Activated T-cell treated with anti-CD3 and anti-CD28 coated beads for 48 hours (primary cell): ENCODE measurements at places on chromosomes 2 and 18.

DNA sequence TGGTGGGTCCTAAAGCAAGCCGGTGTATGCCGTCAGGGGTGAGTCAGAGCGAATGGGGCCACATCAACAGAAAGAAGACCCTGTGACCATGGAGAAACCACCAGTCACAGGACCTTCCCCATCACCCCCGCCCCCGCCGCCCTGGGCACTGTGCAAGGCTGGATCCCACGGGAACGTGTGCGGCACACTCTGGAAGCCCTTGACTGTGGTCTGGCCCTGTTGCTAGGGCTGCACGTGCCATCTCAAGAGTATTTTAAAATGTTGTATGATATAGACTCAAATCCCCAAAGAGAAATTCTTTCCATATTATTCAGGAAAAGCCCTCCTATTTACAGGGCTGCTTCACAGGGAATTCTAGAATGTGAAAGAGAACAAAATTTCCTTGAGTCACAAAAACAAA lies 174.8 kb downstream of the BCL2 start:
- no peak for DNase-seq

- no peak for DNase-seq
Measured at GRCh38 chr2:217160978-217161973, 301.4 kb upstream of the TNP1 start.

GRCh38 chr2:8543383-8544170 lies 138.3 kb upstream of the ID2 start:
- peak; percentile 77 for DNase-seq

- DNase-seq: no peak
Measured at GRCh38 chr18:7645756-7646155, 78.6 kb downstream of the PTPRM start.

- DNase-seq: no peak
Measured at GRCh38 chr18:56309104-56309503, 329.3 kb downstream of the TXNL1 start.

DNA sequence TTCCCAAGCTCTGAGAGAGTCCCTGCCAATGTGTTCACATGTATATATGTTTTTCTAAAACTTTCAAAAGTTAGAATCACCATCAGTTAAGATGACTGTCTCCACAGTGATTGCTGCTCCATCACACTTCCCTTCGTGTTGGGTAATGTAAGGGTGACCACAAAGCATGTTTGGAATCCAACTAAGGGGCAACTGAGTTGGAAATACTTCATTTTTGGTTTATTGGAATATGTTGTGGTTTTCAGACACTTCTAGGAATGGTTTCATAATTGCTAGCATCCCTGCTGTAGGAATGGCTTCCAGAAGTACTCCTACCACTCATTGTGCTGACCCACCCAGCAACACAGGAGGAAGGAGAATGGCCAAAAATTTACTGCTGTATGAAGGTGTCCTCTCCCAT lies 212.5 kb upstream of the GULP1 start:
- no peak for DNase-seq

GRCh38 chr2:240186191-240186725 lies 45.8 kb upstream of the OTOS start:
- no peak for DNase-seq

DNA sequence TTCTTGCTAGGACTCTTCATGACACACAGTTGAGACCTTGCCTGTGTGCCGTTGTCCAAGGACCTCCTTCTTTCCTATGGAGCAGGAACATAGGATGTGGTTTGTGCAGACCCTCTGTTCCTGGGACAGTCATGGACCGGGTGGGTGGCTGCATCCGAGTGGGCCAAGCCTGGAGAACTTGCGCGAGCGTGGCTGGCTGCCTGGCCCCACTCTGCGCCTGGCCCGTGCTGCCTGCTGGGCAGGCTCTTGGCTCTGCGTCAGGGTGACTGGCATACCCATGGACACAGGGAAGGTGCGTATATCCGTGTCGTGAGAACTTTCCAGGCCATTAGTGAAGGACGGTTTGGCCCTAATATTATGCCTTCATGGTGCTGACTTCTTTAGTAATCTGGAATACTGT lies 68.2 kb downstream of the DCDC2C start:
- DNase-seq: no peak

DNA sequence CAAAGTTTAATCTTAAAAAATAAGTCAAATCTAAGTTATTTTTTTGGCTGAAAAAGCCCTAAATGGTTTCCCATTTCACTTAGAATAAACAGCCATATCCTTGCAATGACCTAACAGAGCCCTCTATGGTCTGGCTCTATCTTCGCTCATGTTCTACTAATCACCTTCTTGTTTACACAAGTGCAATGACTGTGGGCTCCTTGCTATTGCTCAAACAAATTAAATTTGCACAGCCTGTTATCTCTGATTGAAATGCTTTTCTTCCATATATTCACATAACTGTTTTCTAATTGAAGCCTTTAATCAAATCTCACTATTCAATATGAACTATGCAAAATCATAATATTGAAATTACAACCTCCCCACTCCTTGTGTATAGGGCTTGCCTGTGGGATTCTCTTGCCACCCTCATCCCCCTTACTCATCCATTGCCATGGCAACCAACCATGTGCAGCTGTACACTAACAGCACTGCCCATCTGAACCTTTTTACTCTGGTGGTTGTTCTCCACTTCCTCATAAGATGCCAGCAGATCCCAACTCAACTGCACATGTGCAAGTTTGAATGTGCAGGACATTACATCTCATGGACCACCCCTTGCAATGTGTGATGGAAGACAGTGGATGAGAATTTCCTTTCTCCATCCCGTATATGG lies 1083.2 kb downstream of the SOCS6 start:
- no peak for DNase-seq

GRCh38 chr2:7767902-7768301 lies 850.7 kb downstream of the RNF144A start:
- DNase-seq: no peak

DNA sequence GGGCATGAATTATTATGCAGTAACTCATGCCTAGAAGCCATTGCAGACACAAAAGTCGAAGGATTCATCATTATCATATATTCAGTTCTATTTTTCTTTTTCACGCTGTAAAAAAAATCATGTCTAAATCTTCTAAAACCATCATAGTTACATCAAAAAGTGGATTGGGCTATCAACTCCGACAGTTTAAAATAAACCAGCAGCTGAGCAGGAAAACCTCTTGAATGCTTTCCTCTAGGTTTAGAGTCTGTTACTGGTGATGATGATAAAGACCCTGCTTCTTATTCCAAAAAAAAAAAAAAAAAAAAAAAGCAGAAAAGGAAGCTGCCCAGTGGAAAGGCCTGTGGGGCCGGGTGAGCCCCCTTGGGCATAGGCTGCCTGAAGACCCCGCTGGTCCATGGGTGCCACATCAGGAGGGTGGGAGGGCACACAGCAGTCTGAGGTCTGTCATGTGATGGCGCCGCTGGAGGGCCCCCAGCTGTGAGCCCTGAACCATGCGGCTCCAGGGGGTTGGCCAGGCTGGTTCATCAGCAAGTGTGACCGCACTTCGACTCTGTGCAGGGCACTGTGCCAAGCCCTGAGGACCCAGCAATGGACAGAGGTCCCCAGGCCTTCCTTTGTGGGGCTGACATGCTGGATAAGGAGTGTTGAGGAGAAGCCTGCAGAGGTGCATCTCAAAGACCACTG lies 199.6 kb downstream of the EIPR1 start:
- DNase-seq: no peak

GRCh38 chr2:217291259-217291658 lies 431.4 kb upstream of the TNP1 start:
- DNase-seq: no peak

GRCh38 chr2:136242100-136242499 lies 124.2 kb upstream of the CXCR4 start:
- no peak for DNase-seq

DNA sequence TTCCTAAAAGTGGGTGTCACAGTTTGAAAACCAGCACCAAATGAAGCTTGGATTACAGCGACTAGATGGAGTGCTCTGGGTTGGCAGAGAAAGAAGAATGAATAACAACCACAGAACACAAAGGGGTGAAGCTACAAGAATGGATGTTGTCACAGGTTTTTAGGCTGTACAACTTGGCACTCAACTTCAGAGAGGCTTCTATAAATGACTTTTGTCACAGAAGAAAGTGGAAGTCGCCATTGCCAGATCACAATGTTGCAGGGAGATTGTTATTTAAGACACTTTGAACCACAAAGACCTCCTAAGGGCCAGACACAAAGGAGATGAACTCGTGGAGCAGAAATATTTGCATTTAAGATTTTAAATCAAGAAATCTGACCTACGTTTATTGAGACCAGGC lies 354.2 kb downstream of the CDH7 start:
- DNase-seq: no peak

DNA sequence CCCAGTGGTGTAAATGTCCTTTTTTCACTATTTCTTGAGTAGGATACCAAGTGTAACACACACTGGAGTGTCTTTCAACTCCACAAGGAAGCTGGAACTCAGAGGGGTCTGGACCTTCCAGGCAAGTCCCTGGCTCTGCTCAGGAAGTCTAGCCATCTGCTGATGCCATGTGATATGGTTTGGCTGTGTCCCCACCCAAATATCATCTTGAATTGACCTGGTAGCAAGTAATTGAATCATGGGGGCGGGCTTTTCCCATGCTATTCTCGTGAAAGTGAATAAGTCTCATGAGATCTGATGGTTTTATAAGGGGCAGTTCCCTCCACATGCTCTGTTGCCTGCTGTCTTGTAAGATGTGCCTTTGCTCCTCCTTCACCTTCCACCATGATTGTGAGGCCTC lies 99.4 kb upstream of the CDC42EP3 start:
- DNase-seq: no peak

- DNase-seq: no peak
Measured at GRCh38 chr18:25553631-25554263, 201.8 kb upstream of the ZNF521 start.

GRCh38 chr2:109239720-109240119 lies 110.7 kb downstream of the SH3RF3 start:
- no peak for DNase-seq

DNA sequence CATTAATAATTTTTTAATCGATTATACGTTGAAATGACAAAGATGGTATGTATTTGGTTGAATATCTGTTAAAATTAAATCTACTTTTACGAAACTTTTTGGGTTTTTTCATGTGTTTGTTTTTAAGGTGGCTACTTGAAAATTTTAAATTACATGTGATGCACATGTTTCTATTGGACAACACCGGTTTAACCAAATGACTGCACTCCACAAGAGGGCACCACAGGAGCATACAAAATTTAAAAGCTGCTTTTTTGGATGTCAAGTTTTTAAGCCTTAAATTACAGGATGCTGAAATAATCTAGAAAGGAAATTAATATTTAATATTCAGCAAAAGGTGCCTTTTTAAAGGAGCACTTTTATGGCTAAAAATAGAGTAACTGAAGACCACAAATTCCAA lies 98.7 kb downstream of the ACVR1 start:
- peak; percentile 27 for DNase-seq

- DNase-seq: no peak
Measured at GRCh38 chr2:15798701-15799431, 141.5 kb upstream of the MYCN start.

GRCh38 chr18:77250501-77250925 lies 865 bp downstream of the GALR1 start:
- DNase-seq: no peak

DNA sequence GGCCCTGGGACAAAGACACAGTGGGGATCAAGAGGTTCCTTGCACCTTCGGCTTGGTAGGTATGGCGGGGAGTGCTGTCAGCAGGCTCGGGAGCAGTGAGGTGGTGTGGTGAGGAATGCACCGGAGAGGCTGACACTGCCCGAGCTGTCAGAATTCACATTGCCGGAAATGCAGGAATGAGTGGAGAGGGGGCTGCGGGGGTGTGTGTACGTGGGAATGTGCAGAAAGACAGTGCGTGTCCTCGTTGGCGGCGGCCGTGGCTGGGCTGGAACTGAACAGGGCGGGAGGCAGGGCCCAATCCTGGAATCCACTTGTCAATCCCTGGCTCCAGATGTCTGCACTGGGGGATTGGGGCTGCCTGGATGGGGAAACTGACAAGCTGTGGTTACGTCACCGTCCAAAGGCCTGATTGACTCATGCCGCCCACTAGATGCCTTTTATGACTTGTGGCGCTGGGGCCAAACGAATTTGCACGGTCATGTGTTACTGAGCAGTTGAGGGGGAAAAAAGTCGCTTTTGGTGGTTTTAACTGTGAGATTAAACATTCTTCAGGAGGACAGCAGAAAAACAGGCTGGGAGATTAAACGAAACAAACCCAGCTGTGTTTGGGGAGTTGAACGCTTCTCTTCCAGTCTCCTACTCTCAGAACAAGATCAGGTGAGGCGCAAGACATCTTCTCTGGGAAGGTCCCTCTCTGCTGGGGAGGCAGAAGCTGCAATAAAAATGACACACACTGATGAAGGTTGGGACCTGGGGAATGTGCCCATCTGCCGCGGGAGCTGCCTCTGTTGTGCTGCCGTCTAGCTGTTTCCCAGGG lies 189.4 kb upstream of the GLI2 start:
- DNase-seq: no peak

GRCh38 chr2:66446941-66447340 lies 12.0 kb downstream of the MEIS1 start:
- no peak for DNase-seq

- no peak for DNase-seq
Measured at GRCh38 chr2:68855550-68855949, 15.6 kb downstream of the BMP10 start.

DNA sequence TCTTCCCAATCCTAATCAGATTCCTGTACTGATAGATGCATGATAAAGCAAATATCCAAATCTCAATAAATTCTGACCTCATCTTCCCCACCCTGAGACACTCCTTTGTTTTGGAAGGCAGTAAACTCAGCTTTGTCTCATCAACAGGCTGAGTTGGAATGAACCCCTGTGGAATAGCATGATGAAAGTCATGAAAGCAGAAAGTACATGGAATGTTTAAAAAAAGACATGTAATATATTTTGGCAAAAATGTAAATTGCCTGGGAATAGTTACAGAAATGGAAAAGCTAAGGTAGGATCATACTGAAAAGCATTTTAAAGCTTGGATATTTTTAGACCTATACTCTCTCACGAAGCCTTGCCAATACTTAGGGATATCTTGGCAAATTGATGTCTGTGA lies 468.7 kb upstream of the CDH7 start:
- DNase-seq: no peak

- no peak for DNase-seq
Measured at GRCh38 chr2:67674668-67675067, 277.5 kb downstream of the ETAA1 start.

DNA sequence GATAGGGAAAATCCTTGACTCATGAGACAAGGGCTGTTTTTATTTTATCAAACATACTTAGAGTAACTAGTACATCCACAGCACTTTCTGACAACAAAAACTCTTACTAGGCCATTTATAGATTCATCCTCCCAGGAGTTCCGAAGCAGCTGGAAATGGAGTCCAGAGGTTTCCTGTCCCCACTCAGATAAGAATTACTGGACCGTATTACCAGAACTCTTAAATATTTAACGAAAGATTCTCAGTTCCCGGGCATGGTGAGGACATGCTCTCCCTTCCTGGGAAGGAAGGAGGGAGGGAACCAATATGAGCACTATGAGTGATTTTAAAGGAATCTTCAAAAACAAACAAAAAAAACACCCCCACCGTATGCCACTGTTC lies 41.2 kb downstream of the AKAIN1 start:
- DNase-seq: no peak

GRCh38 chr2:10721396-10722251 lies at the start of gene ATP6V1C2:
Gene ATP6V1C2 (plus strand): TSS chr2:10721630. CDS start chr2:10722850, 1,220 bp downstream.
- DNase-seq: no peak
